Stimulated activated naive CD8-positive, alpha-beta T cell treated with anti-CD3 and anti-CD28 coated beads, Interleukin-15, Interleukin-2, amounts not matched to agents 100 U/mL and 50 U/mL, for 24 hours (primary cell): ENCODE measurements at places on chromosomes 5 and 9.

DNA sequence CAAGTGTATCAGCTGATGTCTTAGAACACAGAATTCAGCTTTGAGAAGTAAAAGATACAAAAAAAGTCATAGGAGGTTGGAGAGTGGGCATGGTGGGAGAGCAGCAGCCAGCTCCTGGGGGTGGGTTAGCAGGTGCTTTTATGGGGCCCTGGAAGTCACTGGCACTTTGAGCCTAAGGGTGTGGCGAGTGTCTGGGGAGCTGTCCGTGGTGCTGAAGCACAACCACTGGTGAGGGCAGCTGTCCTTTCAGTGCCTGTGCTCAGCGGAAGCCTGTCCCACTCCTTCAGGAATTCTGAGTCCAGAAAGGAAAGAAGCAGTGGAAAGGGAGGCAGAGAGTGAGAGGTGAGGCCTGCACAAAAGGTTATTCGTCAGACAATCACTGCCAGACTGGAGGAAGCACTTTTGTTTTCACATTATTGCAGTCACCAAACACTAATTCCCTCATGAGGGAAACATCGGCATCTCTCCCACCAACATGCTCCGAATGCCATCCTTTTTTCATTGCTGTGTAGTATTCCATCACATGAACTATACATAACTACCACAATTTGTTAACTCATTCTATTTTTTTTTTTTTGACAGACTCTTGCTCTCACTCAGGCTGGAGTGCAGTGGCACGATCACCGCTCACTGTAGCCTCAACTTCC is 59.4 kb upstream of the RAPGEF1 start:
- DNase-seq, result peak; percentile 68

- DNase-seq, result no peak
These were observed 45.0 kb upstream of the SLC28A3 start for GRCh38 chr9:84385386-84386040.

DNA sequence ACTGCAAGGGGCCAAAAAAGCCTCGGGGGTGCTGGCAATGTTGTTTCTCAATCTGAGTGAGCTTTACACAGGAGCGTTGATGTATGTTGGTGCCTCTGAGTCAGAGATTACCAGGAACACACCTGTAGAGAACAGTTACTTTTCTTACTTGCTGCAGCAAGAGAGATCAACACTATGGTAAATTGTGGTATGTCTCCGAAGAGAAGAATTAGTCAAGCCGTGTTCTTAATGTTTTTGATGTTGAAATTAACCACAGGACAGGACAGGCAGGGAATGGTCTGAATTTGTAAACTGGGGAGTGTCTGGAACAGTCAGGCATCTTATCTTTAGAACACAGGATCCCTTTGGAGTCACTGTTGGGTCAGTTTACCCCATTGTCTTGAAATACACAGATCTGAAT is 285.7 kb downstream of the DNAH5 start:
- DNase-seq, result no peak

DNA sequence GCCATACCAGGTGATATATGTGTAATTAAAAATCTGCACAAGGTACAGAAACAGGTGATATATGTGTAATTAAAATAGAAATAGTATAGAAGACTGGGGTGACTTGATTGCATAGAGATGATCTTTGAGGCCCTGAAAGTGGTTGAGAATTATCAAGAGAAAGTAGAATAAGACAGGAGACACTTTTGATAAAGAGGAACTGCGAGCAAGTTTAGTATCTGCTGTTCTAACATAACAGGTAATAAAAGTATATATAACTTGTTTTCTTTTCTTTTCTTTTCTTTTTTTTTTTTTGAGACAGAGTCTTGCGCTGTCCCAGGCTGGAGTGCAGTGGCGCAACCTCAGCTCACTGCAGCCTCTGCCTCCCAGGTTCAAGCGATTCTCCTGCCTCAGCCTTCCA is 5.4 kb downstream of the SNX2 start:
- DNase-seq, result no peak

DNA sequence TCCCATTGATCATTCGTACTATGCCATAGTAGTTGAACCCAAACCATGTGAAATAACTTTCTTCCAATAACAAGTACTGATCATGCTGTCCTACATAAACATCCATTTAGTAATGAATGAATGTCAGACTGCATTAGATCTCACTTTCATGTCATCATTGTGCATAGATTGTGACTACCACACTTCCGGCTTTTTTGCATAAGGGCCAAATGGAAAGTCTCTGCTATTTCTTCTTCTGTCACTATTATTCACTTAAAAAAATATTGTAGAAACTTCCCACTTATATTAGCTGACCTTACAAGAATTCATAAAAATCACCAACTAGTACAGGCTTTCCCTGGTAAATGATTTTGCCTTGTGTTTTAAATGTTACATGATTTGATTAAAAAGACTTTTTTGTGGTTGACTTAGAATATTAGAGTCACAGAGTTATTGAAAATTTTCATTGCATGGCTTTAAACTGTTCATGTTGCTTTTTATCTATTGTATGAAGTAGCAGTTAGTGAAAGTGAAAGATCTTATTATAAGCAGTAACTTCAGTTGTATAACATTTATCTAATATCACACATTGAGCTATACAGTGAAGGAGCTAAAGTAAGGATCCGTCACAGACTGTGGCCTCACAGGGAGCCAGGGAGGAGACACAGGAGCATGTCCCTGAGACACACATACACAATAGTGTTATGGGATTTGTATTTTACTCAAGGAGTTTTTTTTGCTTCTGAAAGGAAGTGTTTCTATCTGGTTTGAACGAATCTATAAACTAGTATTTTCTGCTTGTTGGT is 33.9 kb downstream of the LMNB1 start:
- no peak for DNase-seq

DNA sequence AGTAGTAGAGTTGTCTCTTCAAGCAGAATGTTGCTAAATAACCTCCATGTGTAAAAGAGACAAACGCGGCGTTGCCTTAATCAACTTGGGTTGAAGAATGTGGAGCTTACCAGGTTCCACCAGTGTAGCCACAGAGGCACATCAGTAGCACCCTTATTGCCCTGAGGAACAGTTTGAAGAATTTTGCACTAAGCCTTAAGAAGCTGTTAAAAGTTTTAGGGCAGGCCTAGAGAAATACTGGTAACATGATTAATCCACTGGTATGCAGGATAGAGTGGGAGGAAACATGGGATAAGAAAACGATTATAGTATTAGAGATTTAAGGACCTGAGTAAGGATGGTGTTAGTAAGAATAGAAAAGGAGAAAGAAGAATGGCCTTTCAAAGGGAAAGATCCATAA is 100.6 kb downstream of the ZCCHC7 start:
- no peak for DNase-seq

GRCh38 chr5:16549491-16550206 is 67.1 kb downstream of the RETREG1 start:
- DNase-seq, result no peak

DNA sequence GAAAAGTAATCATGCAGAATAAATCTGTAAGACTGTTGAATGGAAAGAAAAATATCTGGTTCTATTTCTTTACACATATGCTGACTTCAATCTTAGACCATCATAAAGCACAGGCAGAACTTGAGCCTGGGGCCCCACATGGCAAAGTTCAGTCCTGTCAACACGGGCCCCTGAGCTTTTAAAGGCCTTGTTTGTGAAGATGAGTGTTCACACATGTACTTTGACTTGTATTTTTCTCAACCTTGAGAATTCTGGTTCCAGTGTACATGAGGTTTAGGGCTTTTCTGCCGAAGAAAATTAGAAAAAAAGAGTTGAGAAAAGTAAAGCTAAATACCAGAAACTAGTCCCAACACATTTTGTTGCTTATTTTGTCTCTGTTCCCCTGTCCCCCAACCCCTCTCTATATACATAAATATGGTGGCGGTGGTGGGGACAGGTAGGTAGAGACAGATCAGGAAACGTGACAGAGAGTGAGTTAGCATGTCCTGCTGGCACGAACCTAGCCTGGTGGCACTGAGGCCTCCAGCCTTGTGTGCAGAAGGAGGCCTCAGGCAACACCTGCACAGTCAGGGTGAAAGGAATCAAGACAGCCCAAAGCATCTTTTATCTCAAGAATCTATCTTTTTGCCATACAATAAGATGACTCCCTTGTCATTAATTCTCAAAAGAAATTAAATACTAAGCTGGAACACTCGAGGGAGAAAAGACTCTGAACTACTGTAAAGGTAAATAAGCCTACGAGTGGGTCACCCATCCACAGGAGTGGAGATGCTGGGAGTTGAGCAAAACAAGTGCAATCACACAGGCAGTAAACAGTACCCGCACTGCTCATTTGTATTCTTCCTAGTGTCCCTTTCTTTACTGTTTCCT is 22.9 kb downstream of the LIFR start:
- DNase-seq, result no peak

GRCh38 chr5:114324282-114324681 is 37.6 kb upstream of the KCNN2 start:
- no peak for DNase-seq

DNA sequence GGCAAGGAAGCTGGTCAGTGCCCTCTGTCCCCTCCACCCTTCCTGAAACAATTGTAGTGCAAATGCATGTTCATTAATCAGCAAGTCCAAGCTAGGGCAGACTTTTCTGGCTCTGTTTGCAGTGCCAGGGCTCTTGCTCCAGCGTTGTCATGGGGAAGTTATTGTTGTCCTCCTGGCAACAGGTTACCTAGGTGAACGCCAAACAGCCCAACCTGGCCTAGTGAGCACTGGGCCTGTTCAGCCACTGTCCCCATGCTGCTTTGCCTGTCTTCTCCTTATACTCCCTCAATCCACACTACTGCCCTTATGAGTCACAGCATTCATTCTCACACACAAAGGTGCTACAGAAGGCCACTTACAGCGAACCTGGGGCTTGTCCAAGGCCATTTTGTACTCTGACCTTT is 34.5 kb upstream of the GLIS3 start:
- DNase-seq, result no peak

- no peak for DNase-seq
These were observed 35.2 kb downstream of the NUP214 start for GRCh38 chr9:131160416-131161112.

DNA sequence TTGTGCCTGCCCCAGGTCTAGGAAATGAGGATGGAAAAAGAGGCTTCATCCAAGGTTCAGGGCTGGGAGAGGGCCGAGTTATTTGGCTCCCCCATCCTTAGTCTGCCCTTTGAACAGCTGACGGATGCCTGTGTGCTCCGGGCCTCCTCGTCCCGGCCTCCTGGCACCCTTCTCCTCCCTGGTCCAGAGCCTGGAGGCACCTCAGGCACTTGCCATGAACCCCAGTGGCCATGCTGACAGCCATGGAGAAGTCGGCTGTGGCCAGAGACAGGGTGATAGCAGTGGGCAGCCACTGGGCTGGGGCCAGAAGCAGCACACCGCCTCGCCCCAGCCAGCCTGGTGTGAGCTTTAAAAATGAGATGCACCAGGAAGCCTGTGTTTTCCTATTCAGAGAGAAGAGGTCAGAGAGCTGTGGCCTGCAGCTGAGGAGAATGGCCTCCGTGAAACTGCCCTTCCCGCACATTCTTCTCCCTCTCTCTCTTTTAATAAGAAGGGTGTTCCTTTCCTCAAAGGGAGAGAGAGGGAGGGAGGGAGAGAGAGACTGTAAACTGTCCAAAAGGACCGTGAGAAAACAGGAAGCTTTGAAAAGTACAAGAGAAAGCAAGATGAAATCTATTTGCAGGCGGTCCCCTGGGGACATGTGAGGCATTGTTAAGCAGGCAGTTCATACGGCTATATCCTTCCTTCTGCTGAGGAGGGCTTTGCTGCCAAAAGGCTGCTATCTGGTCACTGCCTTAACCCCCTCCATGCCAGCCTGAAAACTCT is 55.3 kb downstream of the ZNF366 start:
- DNase-seq, result no peak
